ENCODE measurements at places on chromosomes 3 and 15. TPM values are rescaled to one million over a fixed set of nuclear protein-coding genes. Genes with fewer than 3 reads are reported as not detected.

DNA sequence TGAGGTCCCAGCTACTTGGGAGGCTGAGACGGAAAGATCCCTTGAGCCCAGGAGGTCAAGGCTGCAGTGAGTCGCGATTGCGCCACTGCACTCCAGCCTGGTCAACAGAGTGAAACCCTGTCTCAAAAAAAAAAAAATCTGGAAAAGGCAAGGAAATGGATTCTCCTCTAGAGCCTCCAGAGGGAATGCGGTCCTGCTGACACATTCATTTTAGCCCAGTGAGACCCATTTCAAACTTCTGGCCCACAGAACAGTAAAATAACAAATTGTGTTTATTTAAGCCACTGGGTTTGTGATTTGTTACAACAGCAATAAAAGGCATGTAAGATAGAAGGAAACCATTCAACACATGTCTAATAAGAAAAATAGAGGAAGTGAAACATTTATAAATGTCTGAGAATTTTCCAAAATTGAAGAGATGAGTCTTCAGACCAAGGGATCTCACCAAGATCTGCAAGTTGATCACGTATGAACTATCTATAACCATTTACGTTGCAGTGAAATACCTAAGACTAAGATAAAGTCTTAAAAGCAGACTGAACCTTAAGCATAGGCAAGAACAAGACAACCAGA, at the start of gene HTR3E:
Gene HTR3E, plus strand, starts transcription at position 254 of the 573 bp plus-strand sequence. CDS start 466 bp downstream, outside the sequence.
- DNase-seq, result no peak

DNA sequence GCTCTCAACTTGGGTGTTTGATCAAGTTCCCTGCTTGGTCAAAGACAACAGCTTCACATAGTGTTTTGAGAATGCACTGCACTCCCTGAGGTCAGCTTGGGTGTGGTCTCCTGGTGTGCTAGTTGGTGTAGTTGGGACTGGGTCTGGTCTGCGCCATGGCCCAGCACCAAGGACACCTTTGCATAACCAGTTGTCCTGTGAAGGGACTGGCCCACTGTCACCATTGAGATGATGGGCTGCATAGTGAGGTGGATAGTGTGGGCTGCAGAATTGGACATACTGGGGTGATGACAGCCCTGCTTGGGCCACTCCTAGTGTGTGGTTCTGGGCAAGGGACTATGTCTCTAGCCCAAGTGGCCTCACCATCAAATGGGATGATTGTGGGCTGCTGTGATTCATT, 9.5 kb downstream of the RPSA start:
- DNase-seq, result no peak

DNA sequence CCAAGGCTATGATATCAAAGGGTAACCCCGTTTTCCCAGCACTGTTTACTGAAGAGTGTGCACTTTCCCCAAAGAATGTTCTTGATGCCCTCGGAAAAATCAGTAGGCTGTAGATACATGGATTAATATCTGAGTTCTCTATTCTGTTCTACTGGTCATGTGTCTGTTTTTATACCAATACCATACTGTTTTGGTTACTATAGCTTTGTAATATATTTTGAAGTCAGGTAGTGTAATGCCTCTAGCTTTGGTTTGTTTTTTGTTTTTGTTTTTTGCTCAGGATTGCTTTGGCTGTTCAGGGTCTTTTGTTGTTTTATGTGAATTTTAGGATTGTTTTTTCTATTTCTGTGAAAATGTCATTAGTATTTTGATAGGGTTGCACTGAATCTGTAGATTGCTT, 95.1 kb downstream of the PLD1 start:
- no peak for DNase-seq

DNA sequence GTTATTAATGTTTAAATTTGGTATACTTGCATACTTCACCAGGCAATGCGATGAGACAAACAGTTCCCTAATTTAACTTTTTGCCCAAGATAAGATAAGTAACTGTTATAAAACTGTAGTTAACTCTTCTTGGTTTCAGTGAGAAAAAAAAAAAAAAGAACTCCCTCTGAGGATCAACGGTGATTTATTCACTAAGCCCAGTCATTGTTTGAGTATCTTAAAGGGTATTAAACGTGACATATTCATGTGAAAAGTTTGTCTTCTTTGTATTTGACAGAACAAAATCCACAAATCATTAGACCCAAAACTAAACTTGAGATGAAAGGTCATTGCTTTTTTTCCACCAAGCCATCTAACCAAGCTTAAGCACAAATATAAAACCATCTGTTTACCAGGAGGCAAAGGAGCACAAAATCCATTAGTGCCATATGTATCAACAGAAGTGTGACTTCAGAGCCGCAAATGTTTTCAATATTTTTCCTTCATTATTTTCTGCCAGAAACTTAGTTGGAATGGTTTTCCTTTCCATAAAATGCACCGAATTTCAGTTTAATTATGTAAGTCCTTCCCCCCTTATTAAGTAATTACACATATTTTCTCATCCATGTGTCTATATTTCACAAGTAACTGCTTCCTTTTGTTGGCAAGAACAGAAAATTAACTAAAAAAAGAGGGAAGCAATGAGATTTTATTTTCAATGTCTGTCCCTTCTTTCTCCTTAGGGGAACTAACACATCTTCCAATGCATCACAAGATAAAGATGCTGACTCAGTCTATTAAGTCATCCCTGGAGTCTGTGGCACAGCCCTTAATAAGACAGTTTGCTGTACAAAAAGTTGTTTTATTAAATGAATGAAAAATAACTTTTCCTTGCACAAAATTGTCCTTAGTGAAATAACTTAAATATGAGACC, 92.2 kb upstream of the RAP2B start:
- DNase-seq, result no peak

- no peak for DNase-seq
These were observed 59.8 kb downstream of the RASA2 start for GRCh38 chr3:141546586-141546985.

DNA sequence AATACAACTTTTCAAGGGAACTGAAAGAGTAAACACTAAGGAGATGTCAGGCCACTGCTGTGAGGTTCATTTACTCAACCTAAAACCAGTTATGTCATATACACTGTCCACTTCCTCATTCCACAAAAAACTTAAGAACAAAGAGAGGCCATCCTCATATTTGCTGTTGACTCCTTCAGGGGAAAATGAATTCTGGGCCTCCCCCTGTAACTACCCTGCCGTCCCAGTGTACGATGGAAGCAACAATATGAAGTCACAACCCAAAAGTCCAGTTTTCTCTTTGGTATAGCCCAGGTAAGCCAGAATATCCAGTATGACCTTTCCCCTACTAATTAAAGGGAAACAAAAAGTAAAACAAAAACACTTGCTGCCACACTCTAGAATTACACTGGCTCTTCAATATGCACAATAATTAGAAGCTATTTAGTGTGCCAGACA, 16.2 kb downstream of the CEP152 start:
- DNase-seq, result no peak

DNA sequence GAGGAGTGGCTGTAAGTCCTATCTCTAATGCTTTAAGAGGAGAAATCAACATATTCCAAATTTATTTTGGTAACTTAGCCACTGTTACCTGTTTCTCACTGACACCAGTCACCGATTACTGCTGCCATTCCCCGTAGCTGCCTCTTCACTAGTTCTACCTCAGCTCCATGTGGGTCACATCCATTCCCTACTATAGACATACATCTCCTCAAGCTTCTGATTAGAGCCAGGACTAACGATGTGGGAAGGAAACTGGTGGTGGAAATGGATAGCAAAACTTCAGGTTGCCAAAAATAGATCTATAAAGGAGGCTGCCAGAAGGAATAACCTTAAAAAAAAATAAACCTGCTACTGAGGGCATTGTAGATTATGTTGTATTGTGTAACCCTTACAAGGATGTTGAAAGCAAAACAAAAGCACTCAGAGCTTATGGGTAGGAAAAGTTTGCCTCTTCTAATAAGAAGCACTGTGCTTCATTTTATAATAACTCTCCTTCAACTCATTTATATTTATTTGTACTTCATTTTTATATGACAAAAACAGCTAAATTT, 56.0 kb downstream of the KAT2B start:
- DNase-seq, result no peak

GRCh38 chr3:31413515-31413914, 119.2 kb upstream of the STT3B start:
- no peak for DNase-seq

DNA sequence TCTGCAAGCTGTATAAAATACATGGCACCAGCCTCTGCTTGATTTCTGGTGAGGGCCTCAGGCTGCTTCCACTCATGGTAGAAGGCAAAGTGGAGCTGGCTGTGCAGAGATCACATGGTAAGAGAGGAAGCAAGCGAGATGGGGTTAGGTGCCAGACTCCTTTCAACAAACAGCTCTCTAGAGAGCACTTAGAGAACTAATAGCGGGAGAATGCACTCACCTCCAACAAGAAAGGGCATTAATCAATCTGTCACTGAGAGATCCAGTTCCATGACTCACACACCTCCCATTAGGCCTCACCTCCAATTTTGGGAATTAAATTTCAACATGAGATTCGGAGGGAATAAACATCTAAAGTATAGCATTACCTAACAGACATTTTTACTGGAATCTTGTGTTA, 644.1 kb upstream of the ARRDC4 start:
- DNase-seq, result no peak

GRCh38 chr15:32829436-32829835, 111.6 kb downstream of the GREM1 start:
- no peak for DNase-seq

- no peak for DNase-seq
These were observed 22.4 kb downstream of the SPSB4 start for GRCh38 chr3:141073580-141073979.

- DNase-seq, result no peak
These were observed 50.1 kb upstream of the LEKR1 start for GRCh38 chr3:156776031-156776430.

DNA sequence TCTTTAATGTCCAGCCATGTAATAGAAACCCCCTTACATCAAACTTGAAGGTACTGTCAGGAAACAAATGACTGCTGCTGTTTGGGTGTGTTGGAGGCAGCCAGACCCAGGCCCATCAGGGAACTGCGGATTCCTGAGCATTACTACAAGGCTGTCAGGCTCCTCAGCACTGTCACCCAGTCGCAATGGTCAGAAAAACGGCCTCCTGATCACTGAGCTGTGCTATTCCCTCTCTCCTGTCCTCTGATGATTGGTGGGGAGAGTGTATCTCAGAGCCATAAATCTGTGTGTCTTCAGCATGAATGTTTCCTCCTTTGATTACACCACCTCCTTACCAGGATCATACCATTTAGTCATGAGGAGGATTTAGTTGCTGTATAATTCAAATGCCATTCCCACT, 135.2 kb upstream of the GADL1 start:
- no peak for DNase-seq

DNA sequence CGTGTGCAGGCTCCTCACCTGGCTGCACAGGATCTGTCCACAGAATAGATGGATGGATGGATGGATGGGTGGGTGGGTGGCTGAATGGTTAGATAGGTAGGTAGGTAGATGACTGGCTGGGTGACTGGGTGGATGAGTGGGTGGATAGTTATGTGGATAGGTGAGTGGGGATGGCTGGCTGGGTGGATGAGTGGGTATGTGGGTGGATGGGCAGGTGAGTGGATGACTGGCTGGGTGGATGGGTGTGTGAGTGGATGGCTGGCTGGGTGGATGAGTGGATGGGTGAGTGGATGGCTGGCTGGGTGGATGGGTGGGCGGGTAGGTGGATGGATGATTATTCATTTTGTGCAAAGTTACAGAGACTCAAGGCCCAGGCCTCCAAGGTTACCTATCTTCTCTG, 172.9 kb upstream of the CTDSPL start:
- no peak for DNase-seq

DNA sequence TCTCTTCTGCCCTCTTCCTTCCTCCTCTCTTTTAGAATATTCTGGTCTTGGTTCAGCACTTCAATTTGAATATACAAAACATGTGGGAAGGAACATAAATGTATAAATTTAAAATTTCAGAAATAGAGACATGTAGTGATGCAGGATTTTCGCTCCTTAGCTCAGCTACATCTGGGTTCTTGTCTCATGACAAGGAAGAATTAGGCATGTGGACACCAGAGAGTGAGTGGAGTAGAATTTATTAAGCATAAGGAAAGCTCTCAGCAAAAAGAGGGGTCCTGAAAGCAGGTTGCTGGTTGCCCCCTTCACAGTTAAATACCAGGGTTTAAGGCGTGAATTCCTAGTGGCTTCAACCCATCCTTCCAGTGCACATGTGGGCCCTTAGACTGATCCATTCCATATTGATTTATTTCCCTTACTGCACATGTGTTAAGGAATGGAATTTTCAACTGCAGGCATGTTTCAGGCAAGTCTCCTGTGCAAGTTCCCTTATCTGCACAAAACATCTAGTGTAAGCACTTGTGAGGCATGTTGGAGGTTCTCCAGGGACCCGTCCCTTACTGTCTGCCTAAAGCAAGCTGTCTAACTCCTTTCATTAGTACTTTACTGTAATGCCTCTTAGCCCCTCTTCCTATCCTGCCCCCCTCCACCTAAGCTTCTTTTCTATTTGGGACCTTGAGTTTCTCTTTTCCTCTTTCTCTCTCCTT, 133.2 kb upstream of the STRIT1 start:
- no peak for DNase-seq

DNA sequence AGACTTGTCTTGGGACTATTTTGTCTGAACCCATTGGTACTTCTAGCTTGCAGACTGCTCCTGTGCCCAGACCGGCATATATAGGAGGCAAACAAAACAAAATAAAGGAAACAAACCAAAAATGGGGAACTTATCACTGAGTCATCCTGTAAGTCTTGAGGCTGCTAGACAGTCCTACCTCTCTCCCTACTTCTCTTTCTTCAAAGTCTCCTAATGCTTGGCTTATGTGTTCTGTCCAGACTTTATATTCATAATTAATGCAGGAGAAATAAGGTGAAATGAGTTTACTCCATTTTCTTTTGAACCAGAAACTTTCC, 266.2 kb downstream of the ZNF385D start:
- DNase-seq, result no peak

DNA sequence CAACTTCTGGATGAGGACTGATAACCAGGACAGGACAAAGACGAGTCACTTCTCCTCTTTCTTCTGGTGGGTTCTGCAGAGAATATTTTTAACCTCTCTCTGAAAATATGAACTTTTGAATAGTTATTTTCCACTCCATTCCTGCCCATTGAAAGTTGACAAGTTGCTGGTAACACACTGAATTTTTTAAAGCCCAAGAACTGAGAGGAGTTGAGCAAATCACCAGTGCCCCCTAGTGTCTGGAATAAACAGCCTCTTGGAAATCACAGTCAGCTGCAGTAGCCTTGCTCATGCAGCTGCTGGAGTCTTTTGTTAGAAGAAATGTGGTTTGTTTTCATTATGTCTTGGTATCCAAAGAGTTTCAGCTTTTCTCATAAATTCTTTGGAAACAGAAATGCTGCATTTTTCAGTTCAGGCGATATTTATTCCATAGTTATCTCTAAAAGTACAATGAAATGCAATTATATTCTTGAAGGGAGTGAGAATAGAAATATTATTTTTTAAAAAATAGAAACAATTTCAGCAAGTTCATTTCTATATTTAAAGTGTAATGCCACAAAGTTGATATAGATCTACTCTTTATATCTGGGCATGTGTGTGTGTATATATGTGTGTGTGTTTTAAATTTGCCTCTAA, 741.0 kb upstream of the CBLB start:
- no peak for DNase-seq

- DNase-seq, result no peak
These were observed 289.5 kb upstream of the TRIM42 start for GRCh38 chr3:140388202-140388922.

- DNase-seq, result peak; percentile 52
These were observed 34.6 kb downstream of the CRABP1 start for GRCh38 chr15:78374436-78375393.

CDHR4 gene
- 9.6 TPM for total RNA-seq

RARB gene
- total RNA-seq, result 5.6 TPM

RYR3 gene
- 0.32 TPM for total RNA-seq

TRPM1 gene
- total RNA-seq, result not detected

CHRM5 gene
- total RNA-seq, result not detected

GREM1 gene
- 3.1 TPM for total RNA-seq

PLCB2 gene
- 105 TPM for total RNA-seq

Data from lower lobe of right lung (tissue), 2 donors.